ENCODE measurements at places on chromosomes 3 and 15.
A peak's percentile ranks its signal among the peaks of the same experiment; 100 is the strongest.

GRCh38 chr3:14512281-14512941, 27.7 kb downstream of the GRIP2 start:
- DNase-seq, result no peak

DNA sequence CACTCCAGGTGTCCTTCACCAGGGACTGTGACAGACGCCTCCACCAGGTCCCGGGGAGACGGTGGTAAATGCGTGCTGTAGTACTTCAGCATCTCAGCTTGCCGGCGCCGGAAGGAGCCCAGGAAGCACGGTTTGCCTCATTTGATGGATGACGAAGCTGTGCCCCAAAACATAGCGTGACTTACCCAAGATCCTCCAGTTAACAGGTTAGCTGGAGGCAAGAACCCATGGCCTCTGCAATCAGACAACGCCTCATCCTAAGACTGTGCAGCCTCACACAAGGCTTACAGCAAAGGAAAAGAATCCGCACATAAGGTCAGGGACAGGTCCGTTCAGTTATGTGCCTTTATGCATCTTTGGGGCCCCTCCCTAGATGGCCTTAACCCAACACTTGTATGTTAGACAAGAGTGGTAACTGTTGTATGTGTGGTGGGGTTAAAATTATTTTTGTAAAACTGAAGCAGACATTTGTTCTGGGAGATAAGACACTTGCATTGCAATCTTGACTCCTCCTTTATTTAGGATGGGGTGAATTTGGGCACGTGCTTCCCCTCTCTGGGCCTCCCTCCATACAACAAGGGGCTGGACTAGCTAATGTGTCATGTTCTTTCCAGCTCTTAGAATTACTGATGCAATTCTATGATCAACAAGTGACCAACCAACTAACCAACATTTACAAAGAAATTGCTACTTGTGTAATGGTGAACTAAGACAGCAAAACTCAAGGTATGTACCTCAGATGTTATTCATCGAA, 39.4 kb downstream of the VGLL4 start:
- DNase-seq, result no peak

DNA sequence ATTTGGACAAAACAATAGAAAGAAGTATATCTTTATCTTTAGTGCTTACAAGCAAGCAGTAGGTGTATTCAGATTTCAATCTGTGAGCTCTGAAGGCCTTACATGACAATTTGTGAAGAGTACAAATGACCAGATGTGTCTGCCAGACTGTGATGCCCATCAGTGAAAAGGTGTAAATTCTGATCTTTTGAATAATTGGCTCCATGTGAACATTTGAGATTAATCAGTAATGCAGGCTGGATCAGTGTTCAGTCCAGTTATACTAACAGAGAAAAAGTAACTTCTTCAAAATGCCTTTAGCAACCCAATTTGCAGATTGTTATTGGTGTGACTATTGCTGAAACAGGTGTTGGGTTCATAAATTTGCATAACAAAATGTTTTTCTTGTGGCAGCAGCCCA, 5.2 kb downstream of the IQCH start:
- DNase-seq, result no peak

GRCh38 chr3:158522221-158523136, 48.5 kb upstream of the MLF1 start:
- no peak for DNase-seq

DNA sequence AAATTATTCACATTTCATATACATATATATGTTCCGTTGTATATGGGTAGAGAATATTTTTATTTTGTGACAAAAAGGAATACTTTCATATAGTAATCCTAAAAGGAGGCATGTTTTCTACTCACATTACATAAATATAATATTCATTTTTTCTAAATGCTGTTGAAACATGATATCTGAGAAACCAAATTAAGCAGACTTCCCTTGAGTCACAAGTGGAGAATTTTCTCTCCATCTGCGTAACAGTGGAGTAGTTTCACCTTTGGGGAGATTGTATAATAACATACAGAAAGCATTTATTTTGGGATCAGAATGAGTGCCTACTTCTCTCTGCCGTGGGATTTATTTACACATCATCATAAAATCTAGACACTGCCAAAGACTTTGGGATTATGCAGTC, 849.8 kb downstream of the NSUN3 start:
- no peak for DNase-seq

GRCh38 chr15:75420698-75421097, 30.8 kb downstream of the SIN3A start:
- DNase-seq, result no peak

DNA sequence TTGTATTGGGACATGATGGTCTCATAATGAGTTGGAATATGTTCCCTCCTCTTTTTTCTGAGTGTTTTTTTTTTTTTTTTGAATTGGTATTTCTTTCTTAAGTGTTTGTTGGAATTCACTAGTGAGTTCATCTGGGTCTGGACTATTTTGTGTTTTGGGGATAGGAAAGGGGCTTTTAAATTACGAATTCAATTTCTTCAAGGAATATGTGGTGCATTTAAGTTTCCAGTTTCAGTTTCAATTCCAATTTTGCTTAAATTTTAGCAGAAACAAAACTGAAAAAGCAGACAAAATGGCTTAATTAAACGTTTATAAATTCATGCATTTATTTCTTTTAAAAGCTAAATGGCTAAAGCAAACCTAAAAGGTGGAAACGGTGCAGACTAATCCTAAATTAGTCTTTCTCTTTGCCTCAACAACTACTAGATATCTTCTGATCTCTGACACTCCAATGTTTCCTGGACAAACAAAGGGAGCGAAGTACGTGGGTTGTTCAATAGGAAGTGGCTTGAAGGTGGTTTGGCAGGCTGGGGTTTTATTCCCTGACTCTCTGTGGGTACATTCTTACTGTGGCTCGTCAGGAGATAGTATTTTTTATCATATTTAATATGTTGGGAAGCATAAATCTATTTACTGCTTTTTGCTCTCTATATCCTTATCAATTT, 50.0 kb upstream of the CORO2B start:
- DNase-seq, result no peak

DNA sequence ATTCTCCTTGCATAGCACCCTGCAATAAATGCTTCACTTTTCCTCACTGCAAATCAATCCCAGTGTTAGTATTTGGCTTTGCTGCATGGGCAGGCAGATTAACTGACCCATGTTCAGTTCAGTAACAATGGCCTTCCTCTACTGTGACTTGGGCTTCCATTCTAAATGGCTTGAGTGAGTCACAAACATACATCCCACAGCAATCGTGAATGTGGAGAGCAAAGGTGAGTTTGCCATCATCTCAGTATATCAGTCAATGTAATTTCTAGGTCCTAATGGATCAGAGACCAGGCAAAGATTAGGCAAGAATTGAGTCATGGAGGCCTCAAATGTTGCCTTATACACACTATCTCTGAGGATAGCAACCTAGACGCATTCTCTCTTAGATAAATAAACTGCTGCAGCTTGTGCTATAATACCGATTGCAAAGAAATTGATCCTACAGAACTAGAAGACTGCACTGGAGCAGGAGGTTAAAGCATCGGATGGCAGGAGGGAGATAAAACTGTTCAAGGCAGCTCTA, 8.3 kb upstream of the ATP8B4 start:
- no peak for DNase-seq

- DNase-seq, result no peak
Measured at GRCh38 chr3:186871403-186871924, 29.0 kb downstream of the ADIPOQ start.

- no peak for DNase-seq
Measured at GRCh38 chr3:134516905-134517304, 31.0 kb downstream of the CEP63 start.

DNA sequence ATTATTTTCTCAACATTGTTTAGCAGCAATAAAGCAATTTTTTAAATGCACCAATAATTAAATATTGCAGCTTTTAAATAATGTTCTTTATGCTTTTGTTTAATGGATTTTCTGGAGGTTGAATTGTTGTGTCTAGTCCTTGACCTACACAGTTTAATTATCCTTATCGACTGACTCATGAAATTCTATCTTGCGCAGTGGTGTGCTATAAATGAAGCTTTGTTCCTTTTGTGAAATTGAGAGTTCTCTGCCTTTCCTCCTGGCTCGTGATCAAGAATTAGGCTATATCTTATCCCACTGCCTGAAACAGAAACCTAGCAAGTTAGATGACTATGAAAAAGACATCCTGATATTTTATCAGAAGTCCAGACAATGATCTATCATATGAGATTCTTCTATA, 37.0 kb upstream of the PIK3R4 start:
- DNase-seq, result peak; percentile 41

- DNase-seq, result no peak
Measured at GRCh38 chr3:42376344-42376798, 34.0 kb downstream of the LYZL4 start.

GRCh38 chr3:139893267-139893962, 41.6 kb upstream of the CLSTN2 start:
- peak; percentile 23 for DNase-seq

- DNase-seq, result no peak
Measured at GRCh38 chr15:41809121-41809520, 18.8 kb upstream of the JMJD7 start.

DNA sequence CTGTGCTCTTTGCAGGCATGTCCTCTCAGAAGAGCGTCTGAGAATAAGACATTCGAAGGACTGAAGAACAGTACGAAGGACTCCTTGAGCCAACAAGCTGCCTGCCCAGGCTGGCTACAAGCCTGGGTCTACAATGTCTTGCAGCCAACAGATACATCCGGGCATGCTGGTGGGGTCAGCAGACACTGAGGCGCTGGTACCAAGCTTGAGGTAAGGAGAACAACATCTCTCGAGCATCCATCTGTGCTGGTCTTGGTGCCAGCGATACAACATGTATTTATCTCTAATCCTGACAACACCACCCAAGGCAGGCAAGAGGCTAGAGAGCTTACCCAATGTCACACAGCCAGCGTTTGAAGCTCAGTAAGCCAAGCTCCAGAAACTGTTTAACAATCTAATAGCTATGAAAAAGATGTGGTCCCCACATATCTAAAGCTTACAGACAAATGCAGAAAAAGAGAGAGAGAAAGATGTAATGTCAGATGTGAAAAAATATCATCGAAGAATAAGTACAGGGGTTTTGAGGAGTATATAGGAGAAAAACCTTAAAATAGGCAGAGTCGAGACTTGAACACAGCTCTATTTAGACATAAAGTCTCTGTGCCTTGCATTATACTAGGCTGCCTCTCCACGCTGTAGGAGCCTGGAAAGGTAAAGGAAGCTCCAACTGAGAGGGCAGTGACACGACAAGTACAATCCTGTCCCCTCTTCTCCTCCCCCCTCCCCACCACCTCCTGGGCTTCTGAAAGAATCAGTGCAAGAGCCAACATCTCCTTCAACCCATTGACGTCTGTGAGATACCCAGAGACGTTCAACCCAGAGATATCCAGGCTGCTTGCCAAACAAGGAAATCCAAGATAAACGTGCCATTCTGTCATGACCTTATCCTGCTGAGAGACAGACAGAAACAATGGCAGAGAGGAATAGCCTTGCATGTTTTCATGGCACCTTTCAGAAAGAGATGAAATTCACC, 39.4 kb downstream of the WWTR1 start:
- no peak for DNase-seq

DNA sequence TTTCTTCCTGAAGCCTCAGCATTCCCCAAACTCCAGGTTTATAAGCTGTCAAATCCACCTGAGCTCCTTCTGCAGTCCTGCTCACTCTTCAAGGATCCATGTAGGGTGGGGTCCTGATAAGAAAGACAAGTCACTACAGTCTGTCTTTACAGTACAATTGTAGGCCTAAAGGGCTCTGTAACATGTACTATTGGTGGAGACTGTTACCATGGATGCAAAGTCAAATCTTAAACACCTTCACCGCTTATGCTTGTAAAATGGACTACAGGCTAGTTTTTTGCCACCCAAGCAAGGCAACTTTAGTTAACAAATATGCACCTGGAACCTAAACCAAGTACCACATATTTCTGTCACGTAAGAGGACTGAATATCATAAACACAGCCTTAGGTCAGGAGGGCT, 44.7 kb downstream of the CBLB start:
- DNase-seq, result no peak

DNA sequence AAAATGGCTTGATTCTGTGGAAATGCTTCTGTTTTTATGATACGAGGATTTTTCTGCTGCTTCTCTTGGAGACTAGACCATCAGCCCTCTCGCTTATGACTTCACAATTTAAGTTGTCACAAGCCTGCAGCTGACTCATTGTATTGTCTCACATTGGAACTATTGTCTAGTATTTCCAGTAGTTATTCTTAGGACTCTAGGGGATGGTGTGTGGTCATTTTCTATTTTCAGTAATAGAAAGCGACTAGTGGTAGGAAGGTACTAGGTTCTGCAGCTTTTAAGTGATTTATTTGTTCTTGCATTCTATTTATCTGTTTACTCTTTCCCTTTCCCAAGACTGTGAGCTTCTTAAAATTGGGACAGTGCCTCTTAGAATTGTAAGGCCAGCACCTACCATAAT, 66.3 kb upstream of the CRTC3 start:
- DNase-seq, result no peak

- DNase-seq, result no peak
Measured at GRCh38 chr15:73695773-73696640, 11.8 kb downstream of the CD276 start.

DNA sequence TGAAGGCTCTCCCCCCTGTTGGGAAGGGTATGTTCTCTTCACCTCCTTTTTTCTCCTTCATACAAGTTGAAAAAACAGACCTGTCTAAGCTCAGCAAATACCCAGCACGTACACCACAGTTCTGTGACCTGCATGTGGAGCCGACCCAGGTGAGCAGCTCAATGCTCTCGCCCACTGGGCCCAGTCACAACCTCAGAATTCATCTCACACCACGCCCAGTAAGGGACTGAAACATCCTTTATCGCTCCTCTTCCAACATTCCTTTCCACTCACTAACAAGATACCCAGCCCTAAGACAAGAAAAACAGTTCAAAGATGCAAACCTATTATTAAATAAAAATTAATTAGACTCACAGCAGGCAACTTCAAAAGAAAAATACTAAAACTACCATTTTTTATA, 68.9 kb downstream of the FOXP1 start:
- DNase-seq, result no peak

DNA sequence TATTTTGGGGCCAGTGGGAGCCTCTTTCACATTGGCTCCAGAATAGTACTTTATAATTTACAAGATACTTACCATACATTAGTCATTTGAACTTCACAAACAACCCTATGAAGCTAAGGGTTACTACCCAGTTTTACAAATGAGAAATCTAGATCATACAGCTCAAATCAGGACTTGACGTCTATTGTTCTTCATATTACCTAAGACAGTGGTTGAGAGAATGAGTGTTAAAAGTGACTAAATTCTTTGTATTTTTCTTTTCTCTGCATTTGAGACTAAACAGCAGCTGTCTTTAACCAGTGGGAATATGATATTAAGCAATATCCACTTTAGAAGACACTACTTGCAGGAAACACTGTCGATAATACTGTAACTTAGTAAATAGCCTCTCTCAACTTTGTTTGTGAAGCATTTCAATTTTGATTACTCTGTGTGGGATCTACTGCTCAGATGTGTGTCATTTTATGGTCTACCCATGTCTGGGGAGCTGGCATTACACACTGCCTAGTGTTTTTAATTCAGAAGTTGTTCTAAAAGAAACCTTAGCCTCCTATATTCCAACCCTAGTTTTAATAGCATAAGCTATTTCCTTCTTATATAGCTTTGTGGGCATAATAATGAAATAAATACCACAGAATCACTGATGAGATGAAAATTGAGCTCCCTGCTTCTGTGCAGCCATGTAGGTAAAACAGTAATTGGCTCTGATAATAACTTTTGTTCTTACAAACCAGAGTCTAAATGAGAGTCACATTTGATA, 45.9 kb downstream of the IQCH start:
- DNase-seq, result no peak

All from NCI-H1436 (cell line).